ENCODE measurements at places on chromosomes 2 and 18.
A peak's percentile ranks its signal among the peaks of the same experiment; 100 is the strongest.

- DNase-seq = no peak
Observed at GRCh38 chr2:24720310-24720709, 72.9 kb downstream of the PTRHD1 start.

GRCh38 chr2:157302492-157303099 is 23.0 kb downstream of the ERMN start:
- DNase-seq = peak; percentile 20

DNA sequence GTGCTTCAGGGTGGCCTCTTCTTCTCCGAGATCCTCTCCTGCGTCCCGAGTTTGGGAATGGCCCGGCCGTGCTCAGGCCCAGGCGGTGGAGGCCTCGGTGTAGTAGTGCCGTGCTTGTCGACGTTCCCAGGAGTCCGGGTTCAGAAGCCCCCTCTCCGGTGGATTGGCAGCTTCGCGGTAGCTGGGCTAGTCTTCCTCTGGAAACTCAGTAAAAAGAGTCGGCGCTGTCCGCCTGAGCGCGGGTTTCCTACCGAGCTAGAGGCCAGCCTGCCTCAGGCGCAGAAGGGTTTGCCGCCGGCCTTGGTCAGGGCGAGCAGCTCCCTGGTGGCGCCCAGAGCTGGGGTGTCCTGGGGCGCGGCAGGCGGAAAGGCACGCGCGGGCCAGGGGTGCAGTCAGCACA is 3.2 kb downstream of the RALBP1 start:
- DNase-seq = no peak

GRCh38 chr2:138515092-138515491 is 13.5 kb downstream of the SPOPL start:
- no peak for DNase-seq

DNA sequence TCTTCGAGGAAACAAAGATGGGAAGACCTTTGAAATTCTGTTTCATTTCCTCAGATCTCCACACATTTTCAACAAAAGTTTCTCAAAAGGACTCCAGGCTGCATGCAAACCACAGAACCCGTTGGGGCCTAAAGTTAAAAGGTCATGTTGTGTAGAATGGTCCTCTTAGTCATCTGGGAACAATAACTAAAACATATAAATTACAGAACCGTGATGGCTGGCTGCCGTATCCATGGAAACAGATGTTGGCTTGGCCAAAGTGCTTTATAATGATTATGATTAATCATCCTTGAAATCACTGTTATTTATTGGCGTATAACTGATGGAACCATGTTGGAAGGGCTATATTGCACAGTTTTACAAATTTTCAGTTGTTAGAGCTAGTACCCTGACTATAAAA is 182.8 kb upstream of the CRIM1 start:
- no peak for DNase-seq
